ENCODE measurements at places on chromosomes 13 and 19. TPM values are rescaled to one million over a fixed set of nuclear protein-coding genes. Genes with fewer than 3 reads are reported as not detected.

The ADAMTSL5 gene
- total RNA-seq = not detected

The TMEM147 gene
- total RNA-seq = 50.9 TPM

The CPB2 gene
- not detected for total RNA-seq

The ZNF208 gene
- 0.09 TPM for total RNA-seq

The IGFL1 gene
- total RNA-seq = not detected

The ZNF625 gene
- 12.0 TPM for total RNA-seq

The PCDH20 gene
- total RNA-seq = not detected

The BTBD2 gene
- total RNA-seq = 29.8 TPM

The TEX101 gene
- not detected for total RNA-seq

The NKPD1 gene
- 0.11 TPM for total RNA-seq

The FCER2 gene
- not detected for total RNA-seq

The NLRP5 gene
- not detected for total RNA-seq
